Natural killer cell treated with Interleukin-12 subunit alpha and Interleukin-12 subunit beta and Interleukin-15 and Interleukin-18, amount 100 ng/mL, for 72 hours (primary cell): ENCODE measurements at places on chromosomes 7 and 10. TPM values are rescaled to one million over a fixed set of nuclear protein-coding genes. Genes with fewer than 3 reads are reported as not detected.
A peak's percentile ranks its signal among the peaks of the same experiment; 100 is the strongest.

- no peak for DNase-seq
Measured at GRCh38 chr10:106573106-106573505, 591.4 kb downstream of the SORCS1 start.

Gene ZNF804B
- total RNA-seq, result not detected

Gene MBL2
- not detected for total RNA-seq

DNA sequence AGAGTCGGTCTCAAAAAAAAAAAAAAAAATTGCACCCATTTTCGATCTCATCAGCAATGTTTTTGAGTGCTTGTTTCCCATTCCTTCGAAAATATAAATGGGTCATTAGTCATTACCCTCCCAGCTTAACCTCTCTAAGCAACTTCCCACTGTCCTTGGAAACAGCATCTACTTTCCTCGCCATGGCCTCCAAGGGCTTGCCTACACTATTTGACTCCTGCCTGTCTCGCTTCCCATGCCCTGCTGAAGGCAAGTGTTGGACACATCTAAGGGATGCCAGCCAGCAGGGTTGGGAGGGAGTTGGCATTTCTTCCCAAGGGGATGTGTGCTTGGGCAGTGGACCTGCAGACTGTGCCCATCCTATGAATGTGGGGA, 12.7 kb upstream of the RHBDD2 start:
- DNase-seq, result peak; percentile 31

Gene OTUD1
- 3.7 TPM for total RNA-seq

Gene WEE2
- 0.17 TPM for total RNA-seq

Gene BAMBI
- not detected for total RNA-seq

- no peak for DNase-seq
Measured at GRCh38 chr10:79139124-79139835, 70.5 kb downstream of the ZMIZ1 start.

- no peak for DNase-seq
Measured at GRCh38 chr7:101625031-101625791, 3.9 kb downstream of the MYL10 start.

DNA sequence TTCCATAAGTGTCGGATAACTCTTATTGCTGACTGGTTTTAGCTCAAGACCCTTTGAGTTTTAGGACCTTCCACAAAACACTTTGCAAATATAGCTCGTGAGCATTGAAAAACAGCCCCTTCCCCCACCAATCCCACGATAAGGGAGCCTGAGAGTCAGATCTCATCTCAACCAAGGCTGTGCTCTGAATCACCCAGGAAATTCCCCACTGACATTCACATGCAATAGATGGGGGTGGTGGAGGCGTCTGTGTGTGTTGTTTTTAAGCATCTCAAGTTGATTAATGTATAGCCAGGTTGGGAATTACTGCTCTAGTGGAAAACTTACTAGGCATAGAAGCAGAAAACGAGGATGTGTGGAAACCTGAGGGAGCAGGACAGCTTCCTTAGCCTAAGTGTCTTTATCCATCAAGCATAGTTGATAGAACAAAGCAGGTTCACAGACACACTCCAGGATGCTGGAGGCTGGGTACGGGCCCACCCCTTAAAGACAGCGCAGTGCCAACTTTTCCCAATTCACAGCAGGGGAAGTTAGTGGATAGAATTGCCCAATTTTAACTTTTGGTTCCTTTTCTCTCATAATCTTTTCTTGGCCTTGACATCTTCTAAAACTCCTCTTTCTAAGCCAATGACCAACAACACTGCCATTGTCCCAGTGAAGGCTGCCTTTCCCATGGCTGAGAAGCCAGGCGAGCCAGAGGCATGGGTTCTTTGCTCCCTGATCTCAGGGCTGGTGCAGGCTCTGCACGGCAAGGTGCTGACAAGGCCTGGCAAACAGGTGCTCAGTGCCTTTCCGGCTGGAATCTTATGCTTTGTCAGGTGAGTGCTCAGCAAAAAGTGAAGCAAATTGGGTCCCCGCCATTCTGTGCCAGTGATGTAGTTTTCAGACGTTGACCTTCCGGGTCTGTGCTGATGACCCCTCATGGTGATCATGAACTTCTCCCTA, 98.5 kb upstream of the INSIG1 start:
- DNase-seq, result peak; percentile 78

- no peak for DNase-seq
Measured at GRCh38 chr7:155523168-155523675, 23.1 kb downstream of the CNPY1 start.

GRCh38 chr7:100649826-100650565, 6.3 kb downstream of the ACTL6B start:
- peak; percentile 55 for DNase-seq
